ENCODE measurements at places on chromosomes 2 and 18.
A peak's percentile ranks its signal among the peaks of the same experiment; 100 is the strongest.

GRCh38 chr2:157176602-157177001, 80.9 kb upstream of the GALNT5 start:
- no peak for DNase-seq

DNA sequence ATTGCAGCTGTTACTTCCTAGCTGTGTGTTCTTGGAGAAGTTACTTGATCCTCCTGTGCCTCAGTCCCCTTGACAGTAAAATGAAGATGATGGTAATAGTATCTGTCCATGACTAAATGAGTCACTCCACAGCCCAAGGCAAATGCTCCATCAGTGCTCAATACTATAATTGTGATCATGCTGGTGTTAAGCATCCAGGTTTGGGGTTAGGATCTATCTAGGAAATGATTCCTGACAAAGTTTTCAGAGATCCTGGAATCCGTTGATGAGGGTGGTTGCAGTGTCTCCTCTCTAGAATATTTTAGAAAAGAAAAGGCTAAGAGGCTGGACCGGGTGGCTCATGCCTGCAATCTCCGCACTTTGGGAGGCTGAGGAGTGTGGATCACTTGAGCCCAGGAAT, 2.7 kb upstream of the PRELID3A start:
- DNase-seq: no peak

DNA sequence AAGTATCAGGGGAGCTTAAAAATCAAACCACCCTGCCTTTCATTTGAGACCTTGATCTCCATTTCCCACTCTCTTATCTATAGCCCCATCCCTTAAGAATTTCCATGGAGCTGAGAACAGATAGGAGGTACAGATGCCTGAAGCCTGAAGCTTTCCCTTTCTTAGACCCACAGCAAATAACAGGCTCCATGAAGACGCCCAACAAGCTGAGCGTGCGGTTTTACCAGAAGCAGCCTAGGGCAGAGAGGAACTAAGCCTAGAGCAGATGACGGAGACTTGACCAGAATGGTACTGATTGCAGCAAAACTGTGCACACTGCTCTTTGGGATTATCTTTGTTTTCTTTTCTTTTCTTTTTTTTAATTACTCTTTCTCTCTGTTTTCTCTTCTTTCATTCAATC, 1.7 kb upstream of the ERBB4 start:
- DNase-seq: no peak

DNA sequence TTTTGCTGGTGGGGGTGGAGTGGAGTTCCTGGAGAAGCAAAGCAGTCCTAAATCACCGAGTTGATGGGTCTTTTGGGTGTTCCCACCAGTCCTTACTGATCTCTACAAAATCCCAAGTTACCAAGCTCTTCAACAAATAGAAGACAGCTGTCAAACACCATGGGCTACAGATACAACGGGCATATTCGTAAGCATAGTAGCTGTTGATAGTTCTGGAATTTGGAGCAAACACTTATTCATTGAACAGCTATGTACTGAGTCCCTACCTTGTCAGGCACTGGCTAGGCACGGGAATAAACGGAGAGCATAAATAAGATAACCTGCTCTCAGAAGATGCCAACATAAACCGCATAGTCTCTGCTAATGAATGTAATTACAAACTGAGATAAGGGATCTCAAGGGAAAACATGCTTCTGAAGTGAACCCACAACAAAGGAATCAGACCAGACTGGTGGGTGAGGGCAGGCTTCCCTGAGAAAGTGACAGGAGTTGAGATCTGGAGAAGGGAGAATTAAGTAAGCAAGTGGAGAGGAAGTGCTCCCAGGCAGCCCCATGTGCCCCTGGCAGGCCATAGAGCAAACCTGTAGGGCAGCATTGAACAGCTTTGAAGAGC, 947 bp upstream of the ANKRD44 start:
- no peak for DNase-seq

DNA sequence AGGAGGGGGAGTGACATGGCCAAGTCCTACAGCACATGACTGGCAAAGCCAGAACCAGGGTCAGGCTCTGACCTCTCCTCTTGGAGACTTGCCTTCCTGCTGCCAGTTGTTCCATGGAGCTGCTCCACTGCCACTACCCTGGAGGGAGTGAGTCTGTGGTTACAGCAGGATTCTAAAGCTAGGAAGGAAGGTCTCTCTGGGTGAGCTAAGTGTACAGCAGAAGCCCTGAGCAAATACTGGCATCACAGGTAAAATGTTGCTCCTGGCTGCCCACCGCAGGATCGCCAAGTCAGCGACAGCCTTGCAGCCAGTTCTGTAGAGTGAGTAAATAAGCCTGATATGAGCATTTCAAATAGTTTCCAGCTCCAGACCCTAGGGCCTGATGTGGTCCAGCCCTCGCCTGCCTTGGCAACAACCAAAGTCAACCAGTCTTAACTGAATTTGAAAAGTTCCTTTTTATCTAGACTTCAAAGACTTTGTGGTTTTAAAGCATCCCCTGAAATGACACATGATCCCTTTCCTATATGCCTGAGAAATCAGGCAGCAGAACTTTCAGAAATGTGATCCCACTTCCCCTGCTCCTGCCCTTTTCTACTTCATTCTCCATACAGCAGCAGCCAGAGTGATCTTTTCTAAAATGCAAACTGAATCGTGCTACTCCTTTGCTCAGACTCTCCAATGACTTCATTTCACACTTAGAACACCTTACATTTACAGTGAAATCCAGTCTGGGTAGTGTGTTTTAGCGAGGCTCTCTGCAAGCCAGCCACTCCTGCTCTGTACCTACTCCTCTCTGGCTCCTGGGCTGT, 114.3 kb downstream of the MGAT5 start:
- peak; percentile 62 for DNase-seq

- no peak for DNase-seq
Measured at GRCh38 chr2:42819160-42819559, 26.8 kb upstream of the HAAO start.

DNA sequence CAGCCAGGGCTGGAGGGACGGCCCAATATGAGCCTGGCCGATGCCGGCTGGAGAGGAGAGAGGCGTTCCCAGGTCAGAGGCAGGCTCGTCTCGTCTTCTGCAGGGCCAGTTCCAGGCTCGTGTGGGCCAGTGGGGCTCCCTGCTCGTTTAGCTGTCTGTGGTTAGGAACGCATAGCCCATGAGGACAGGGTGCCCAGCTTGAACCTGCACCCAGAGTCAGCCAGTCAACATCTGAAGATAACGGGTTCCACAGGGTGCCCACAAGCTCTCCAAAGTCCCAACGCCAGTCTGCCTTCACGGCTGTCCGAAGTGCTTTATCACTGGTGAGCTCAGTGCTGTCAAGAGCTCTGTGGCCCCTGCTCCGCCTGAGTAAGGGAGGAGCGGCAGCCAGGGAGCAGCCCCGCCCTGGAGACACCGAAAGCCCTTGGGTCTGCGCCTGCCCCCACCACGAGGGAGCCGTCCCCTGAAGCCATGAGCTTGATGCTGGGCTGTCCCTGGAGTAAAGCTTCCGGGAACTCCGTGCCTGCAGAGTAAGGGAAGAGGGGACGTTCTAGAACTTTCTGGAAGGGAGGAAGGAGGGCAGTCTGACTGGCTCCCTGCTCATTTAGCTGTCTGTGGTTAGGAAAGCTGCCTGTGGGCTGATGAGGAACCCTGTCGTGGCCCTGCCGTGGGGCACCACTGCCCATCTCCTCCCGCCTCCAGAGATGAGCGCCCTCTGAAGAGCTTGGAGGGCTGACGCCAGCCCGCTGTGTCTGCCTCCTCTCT, 2.7 kb upstream of the HSBP1L1 start:
- DNase-seq: no peak

- no peak for DNase-seq
Measured at GRCh38 chr2:210503725-210504191, 27.2 kb upstream of the LANCL1 start.

DNA sequence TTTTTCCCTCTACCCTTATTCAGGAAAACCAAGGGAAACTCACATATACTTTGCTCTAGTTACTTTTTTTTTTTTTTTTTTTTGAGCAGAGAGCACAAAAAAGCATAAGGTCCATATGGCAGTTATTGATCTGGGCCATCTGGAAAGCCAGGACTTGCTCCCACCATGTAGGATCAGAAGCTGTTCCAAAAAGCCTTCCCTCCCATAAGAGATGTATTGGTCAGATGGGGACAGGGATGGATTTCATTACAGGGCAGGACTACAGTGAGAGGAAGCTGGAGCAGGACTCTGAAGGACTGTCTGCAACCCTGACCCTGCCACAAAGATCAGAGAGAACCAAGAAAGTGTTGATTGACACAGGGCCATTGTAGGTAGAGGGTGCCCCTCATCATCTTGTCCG, 57.3 kb downstream of the NRP2 start:
- no peak for DNase-seq

- DNase-seq: no peak
Measured at GRCh38 chr2:176024083-176024482, 22.0 kb upstream of the LNPK start.

- no peak for DNase-seq
Measured at GRCh38 chr2:206011018-206011614, 74.9 kb downstream of the INO80D start.

- DNase-seq: no peak
Measured at GRCh38 chr18:2627821-2628276, 27.7 kb upstream of the SMCHD1 start.

GRCh38 chr2:227765788-227766372, 20.2 kb downstream of the SCYGR8 start:
- DNase-seq: no peak

DNA sequence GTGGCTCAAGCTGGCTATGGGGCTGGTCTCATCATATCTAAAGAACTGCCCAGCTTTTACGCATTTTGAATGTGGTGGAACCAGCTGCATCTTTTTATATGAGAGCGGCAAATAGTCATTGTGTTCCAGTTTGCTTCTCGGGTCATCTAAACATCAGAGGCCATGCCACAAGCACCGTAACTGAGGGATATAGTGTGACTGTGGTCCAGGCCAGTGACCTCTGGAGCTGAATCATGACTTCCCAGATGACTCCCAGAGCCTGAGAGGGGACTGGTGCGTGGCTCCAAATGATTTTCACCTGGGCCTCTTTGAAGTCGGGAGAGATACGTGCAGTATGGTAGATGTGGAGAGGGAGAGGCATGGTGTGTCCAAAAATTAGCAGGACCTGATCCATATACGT, 271.0 kb downstream of the NEDD4L start:
- no peak for DNase-seq

DNA sequence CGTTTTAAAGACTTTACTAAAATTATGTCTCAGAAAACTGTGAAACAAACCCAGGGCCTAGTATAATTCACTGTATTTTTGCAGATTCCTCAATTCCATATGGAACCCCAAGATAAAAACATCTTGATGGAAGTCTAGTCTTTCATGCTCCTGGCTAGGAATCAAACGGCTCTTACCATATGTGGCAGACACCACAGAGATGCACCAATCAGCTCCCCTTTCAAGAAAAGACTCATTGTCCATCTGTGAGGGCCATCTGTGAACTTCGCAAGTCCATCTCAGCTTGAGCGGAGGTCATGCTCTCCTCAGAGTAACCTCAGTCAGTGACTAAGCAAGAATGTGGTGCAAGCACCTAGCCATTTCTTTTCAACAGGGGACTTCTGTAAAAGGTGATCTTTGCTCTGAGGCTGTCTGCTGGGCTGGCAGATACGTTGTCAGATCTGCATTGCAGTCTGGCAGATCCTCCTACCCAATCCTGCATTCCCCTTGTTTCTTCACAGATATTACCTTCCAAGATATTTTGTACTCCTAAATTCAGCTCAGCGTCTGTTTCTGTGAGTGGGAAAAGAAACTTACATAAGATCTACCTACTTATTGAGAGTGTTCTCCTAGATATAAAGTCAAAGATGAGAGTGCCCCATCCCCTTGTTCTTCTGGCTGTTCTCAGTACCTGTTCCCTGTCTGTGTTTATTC, 419.3 kb downstream of the SPAG16 start:
- no peak for DNase-seq

DNA sequence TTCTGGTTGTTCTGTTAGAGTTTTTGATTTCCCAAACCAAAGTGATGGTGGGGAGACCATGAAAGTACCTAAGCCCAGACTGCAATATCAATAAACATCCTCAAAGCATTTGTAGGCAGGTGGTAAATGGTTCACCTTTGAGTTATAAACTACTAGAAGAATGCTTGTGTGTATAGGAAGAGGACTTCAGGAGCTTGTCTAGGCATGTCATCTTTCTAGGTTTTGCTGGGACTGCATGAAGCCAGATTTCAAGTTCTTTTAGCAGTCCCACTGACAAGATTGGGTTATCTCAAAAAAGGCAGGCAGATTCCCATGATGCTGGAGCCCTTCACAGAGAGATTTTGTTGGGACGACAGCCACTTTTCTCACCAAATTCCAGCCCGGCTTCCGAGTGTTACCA, 135.3 kb downstream of the KCNE4 start:
- DNase-seq: no peak

GRCh38 chr2:98252038-98252773, 94.0 kb upstream of the CNGA3 start:
- no peak for DNase-seq

- no peak for DNase-seq
Measured at GRCh38 chr18:77092104-77093066, 40.2 kb downstream of the MBP start.

DNA sequence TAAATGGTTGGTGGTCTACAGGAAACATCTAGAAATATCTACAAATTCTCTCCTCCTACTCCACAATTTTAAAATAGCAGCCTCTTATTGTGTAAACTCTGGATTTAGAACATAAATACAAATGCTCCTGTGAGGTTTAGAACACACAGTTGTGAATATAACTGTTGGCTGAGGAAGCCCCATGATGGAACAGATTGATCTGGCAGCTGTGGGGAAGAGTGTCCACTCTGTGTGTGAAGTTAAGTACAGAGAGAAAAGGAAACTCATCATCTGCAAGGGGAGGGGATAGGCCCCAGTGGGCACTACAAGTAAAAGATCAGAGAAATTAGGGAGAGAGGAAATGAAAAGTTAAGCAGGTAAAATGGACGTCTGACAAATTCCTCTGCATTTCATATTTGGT, 422.7 kb upstream of the FSHR start:
- peak; percentile 25 for DNase-seq

- no peak for DNase-seq
Measured at GRCh38 chr2:150358468-150358807, 129.0 kb downstream of the RND3 start.

- no peak for DNase-seq
Measured at GRCh38 chr2:62119311-62119974, 76.5 kb upstream of the B3GNT2 start.

GRCh38 chr2:135798762-135799161, 38.2 kb downstream of the LCT start:
- no peak for DNase-seq
